ENCODE measurements at places on chromosomes 7 and 10.

- no peak for DNase-seq
Measured at GRCh38 chr7:73885975-73886798, 25.2 kb downstream of the TMEM270 start.

GRCh38 chr7:23938937-23939552 lies 229.0 kb downstream of the STK31 start:
- peak; percentile 12 for DNase-seq

DNA sequence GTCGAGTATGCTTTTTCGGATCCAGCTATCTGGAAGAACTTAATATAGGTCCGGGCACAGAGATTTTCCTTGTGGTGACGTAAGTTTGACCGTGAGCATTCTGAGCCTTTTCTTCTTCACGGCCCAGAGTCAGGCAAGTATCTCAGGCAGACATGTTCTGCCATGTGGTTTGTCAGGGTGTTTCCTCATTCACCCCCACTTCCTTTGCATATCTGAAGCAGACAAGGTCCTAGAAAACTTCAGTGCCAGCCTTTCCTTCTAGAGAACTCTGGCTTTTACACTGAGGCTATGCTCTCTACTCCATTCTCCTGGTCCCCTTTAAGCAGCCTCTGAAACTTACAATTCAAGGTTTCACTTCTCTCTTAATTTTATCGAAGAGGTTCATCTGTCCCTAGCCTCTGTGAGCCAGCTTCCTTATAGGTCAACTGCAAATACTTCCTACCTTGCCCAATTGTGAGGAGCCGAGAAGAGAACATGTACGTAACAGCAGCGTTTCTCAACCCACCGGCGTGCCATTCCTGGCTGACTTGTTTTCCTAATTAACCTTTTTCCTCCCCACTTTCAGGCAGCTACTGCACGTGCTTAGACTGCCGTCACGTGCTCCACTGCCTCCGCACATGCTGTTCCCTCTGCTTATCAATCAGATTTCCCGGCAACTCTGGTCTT lies 47.3 kb downstream of the CDCA7L start:
- DNase-seq = peak; percentile 66

DNA sequence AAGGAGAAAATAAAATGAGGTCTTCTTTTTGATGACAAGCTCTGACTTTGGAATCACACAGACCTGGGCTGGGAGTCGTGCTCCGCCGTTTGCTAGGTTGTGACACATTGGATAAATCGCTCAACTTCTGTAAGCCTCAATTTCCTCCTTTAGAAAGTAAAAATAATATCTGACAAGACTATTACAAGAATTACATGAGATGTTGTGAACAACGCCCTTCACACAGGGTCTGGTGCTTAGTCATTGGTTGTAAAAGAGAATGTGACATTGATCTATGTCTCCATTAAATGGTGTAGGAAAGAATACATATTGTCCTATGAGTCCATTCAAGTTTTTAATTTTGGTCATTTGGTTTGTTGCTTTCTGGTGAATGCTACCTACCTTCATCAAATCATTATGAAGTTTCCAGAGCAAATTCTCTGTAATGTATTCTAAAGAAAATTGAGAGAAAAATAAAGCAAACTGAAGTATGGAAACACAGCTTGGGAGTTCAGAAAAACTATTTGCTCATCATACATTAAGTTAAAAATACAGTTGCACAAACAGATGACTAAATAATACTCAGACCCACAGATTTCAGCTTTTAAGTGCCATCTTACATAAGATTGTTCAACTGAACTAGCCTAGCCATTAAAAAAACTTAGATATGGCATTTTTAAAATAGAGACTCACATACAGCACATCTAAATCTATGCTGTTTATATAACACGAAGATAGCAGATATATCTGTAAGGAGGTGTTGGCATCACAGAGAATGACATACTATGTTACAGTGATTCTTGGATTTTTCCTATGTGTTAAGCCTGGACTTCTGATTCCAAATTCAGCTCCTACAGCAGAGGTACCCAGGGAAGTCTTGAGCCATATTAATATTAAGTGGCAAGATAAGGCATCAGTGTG lies 12.3 kb upstream of the ADRB1 start:
- no peak for DNase-seq

- no peak for DNase-seq
Measured at GRCh38 chr7:17709599-17709998, 230.7 kb downstream of the SNX13 start.

- no peak for DNase-seq
Measured at GRCh38 chr7:41573862-41574261, 129.0 kb downstream of the INHBA start.

DNA sequence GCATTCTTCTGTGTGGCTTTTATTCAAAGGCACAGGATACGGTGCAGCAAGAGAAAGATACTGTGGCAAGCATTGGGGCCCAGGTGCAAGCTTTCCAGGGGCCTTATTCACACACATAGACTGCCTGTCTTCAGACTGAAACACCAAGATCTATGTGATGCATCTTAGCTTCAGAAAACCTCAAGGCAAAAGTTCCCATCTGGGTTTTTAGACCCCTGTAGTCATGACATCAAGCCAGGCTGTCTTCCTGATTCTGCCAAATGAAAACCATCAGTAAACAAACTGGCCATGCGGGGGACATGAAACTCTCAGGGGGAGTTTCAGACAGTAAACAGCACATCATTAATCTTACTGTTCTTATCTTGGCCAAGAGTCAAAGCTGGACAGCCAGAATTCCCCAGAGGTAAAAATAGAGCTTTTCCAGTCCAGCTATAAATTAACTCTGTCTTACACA lies 9.8 kb downstream of the AGBL3 start:
- no peak for DNase-seq

All from OCI-LY7 (cell line).